Astrocyte (in vitro differentiated cells and primary cell): ENCODE measurements at places on chromosomes 6 and 20.

GRCh38 chr6:163249651-163250101 lies 164.8 kb upstream of the QKI start:
- peak; percentile 81 for DNase-seq

- no peak for DNase-seq
Measured at GRCh38 chr6:1604158-1605003, 5.3 kb upstream of the FOXC1 start.

- DNase-seq: no peak
Measured at GRCh38 chr6:37190159-37190535, 20.2 kb downstream of the PIM1 start.

GRCh38 chr6:134316733-134317431 lies 1.0 kb downstream of the SGK1 start:
- DNase-seq: no peak

DNA sequence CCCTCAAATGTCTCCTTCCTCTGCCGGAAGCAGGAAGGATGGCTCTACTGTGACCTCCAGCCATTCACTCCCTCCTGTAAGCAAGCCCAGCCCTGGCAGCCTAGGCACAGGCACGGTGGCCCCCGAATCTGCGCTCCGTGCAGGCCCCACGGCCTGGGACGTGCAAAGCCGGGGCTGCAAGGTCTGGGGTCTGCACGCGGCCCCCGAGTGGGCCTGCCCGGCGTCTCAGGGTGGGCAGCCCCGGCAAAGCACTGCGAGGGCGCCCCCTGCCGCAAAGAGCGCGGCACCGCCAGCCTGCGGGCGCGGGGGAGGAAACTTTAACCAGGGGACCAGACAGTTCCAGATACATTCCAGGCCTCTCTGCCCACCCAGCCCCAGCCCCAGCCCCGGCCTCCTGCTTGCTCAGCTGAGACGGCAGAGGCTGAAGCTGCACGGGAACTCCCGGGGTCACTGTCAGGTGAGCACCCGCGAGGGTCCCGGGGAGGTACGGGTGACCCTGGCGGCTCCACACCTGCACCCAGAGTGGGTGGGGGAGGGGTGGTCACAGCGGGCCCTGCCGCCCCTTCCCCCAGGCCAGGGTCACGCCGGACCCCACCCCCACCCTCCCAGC lies 98.8 kb downstream of the ASXL1 start:
- no peak for DNase-seq
